ENCODE measurements at places on chromosomes 5 and 9.

- DNase-seq: no peak
Measured at GRCh38 chr5:111234125-111234524, 9.9 kb downstream of the CAMK4 start.

DNA sequence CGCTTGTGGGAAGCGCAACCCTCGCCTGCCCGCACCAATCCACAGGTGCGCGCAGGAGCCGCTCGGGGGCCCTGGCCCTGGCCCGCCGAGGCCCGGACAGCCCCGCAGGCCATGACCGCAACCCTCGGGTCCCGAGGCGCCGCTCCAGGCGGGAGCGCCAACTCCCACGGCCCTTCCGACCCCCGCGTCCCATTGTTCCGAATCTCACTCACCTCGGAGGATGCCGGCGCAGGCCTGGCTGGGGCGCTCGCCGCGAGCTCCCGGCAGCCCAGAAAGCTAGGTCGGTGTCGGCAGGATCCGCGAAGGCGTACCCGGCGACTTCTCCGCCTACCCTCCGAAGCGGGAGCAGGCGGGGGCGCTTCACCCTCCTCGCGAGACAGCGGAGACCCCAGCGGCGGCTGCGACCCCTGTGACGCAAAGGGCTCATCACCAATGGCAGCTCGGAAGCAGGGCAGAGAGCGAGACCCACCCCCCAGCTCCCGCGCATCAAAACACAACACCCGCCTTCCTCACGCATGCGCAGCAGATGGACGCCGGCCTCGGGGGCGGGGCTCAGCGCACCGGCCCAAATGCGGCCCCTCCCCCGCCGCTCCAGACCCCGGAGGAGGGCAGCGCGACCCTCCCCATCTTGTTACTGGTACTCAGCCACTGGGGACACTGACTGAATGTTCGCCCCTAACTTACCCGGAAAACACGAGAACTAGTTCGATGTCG is 1.4 kb upstream of the SMIM27 start:
- peak; percentile 88 for DNase-seq

GRCh38 chr9:130940027-130940549 is 1.0 kb upstream of the FIBCD1 start:
- DNase-seq: no peak

GRCh38 chr5:173624282-173624681 is 7.8 kb upstream of the BOD1 start:
- no peak for DNase-seq

GRCh38 chr9:81508476-81508875 is 180.9 kb downstream of the TLE1 start:
- no peak for DNase-seq

DNA sequence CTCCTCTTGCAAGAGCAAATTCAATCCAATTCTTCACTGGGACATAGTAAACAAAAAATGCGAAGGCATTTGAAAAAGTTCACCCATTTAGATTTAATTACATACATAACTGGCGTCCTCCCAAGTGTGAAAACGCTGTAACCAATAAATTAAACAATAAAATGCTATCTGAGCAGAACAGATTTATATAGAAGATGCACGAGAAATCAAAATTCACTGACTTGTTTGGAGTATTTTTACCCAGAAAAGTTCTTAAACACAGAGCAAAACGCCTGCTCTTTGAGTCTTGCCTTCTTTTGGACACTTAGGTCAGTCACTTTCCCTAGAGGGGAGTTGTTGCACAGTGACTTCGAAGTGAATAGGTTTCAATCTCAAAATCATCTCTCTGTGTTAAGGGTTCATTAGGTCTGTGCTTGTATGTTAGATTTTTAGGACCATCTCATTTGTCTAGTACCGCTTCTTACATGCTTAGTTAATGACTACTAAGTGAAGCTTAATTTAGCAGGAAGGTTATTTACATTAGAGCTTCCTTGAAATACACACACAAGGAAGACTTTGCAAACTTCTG is 1.9 kb downstream of the ALDH1A1 start:
- DNase-seq: no peak

DNA sequence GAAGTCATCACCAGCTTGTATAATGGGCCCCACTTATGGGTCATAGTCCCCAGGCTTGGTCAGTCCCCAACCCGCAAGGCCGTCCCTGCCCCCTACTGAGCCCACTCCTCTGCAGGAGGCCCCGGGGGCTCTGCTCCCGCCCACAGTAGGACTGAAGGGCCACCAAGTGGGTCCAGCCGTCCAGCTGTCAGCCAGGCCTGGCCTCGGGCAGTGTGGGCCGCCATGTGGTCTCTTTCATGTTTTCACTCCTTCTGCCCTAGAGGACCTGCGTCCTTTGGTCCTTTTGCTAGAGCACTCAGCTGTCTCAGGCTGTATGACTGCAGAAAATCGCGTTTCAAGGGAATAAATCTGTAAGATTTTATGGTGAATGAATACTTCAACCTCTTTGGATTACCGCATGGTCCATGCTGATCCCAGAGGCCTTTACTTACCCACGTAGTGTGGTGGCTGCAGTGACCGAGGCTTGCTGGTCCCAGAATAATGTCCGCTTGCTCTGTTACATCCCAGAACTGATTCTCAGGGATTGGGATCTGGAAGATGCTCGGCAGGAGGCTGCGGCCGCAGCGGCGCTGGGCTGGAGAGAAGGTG is 105.7 kb upstream of the FAM120A start:
- no peak for DNase-seq

DNA sequence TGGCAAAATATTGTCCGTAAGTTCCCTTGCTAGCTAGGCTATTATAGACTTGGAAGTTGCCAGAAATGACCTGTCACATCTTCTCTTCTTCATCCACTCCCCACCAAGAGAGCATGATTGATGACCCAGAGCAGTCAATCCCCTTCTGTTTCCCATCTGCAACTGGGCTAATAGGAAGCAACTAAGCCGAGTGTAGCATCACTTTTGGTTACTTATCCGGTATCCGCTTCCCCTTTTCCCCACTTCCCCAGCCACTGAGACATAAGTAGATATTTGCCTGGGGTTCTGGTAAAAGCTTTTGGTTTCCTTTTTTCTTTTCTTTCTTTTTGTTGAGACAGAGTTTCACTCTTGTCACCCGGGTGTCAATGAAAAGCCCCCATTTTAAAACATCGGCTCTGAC is 29.4 kb upstream of the LIFR start:
- no peak for DNase-seq

DNA sequence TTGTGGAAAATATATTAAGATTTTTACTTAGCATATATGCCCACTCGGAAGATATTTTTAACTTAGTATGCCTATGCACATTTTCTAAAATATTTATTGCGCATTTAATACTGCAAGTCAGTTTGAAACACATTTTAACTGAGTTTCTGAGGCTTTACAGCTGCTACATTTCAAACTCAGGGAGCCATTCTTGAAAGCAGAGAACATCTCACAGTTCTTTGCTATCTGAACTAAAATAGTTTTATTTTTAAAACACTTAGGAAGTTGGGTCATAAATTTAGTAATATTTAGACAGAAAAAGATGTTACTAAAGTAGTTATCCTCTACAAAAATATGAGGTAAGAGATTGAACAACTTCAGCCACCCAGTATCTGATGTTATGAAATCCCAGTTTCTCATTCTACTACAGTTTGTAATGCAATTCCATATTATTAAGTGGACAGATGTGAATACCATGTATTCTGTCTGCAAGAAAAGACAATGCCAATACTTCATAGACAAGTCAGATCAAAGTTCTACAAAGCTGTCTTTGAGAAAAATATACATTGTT is 409.9 kb upstream of the EDIL3 start:
- no peak for DNase-seq
